NCI-H2171 (cell line): ENCODE measurements at places on chromosomes 3 and 15.

DNA sequence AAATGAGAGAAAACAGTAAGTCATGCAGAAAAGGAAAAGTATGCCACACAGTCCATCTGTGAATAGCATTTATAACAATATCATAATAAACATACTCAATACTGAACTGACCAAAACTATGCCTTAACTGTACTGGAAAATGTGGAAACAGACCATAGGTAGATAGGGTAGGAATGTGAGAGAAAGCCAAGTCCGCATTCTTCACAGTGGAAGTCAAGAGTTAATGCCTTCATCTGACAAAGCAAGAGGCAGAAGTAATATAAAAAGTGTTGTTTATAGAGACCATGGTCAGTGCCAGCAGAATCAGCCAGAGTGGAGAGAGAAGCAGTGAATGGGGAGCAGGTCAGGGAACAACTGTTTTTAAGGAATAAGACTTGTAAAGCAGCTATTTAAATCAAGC is 52.3 kb downstream of the KBTBD12 start:
- no peak for DNase-seq

- DNase-seq, result no peak
Measured at GRCh38 chr3:14764331-14765059, 54.3 kb upstream of the FGD5 start.

- DNase-seq, result no peak
Measured at GRCh38 chr3:73137736-73138403, 76.4 kb downstream of the EBLN2 start.

DNA sequence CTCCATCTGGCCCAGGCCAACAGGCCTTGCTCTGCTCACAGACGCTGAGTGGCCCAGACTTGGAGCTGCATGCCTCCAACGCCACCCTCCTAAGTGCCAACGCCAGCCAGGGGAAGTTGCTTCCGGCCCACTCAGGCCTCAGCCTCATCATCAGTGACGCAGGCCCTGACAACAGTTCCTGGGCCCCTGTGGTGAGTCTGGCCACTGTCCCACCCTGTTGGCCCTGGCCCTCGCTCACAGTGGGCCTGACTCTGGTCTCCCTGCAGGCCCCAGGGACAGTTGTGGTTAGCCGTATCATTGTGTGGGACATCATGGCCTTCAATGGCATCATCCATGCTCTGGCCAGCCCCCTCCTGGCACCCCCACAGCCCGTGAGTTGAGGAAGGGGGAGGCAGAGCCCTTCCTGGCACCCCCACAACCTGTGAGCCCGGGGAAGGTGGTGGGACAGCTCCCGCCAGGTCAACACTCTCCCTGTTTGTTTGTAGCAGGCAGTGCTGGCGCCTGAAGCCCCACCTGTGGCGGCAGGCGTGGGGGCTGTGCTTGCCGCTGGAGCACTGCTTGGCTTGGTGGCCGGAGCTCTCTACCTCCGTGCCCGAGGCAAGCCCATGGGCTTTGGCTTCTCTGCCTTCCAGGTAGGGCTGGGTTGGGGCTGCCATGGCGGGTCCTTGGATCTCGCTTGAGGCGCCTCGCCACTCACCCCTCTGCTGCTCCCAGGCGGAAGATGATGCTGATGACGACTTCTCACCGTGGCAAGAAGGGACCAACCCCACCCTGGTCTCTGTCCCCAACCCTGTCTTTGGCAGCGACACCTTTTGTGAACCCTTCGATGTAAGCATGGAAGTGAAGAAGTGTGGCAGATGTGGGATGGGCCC is 10.0 kb downstream of the NT5DC2 start:
- no peak for DNase-seq

- DNase-seq, result no peak
Measured at GRCh38 chr3:171854649-171855305, 11.6 kb downstream of the TMEM212 start.

- DNase-seq, result no peak
Measured at GRCh38 chr15:88637841-88638625, 783 bp upstream of the ISG20 start.

DNA sequence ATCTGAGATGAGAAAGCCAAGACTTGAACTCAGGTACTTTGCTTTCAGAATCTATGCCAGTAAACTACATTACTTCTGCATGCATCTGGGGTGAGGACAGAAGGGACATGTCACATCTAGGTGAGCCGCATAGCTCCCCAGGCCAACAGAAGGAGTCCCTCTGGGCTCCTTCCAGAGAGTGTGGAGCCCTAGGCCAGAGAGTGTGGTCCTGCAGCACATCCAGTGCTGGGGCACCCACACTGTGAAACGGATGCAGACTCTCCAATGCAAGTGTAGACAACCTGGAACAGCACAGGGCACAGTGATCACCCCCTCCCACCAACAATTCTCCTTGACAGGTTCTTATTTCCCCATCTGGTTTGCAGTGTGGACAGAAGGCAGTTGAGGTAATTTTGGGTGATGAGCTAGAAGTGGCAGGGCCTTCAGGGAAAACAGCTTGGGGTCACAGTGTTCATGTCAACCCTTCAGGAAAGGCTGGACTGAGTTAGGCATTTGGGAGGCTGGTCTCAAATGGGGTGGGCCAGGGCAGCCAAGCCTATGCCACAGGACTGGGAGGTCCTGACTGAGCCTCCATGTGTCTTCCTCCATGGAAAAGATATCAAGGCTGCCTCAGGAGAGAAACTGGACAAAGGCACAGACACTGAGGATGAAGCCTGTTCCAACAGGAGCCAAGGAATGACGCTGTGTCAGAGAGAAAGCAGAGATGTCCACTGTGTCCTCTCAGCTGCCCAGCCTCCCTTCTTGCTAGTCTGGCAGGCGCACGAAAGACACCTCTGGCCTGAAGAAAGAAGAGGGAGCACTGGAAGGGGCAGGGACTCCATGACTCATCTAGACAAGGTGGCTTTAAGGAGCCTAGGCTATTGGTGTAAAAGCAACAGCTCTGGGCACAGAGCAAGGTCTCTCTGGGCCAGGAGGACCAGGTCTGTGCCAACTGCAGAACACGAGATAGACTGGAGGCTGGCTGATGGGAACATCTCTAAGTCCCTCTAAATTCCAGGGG is 1.7 kb downstream of the PLCD1 start:
- no peak for DNase-seq

DNA sequence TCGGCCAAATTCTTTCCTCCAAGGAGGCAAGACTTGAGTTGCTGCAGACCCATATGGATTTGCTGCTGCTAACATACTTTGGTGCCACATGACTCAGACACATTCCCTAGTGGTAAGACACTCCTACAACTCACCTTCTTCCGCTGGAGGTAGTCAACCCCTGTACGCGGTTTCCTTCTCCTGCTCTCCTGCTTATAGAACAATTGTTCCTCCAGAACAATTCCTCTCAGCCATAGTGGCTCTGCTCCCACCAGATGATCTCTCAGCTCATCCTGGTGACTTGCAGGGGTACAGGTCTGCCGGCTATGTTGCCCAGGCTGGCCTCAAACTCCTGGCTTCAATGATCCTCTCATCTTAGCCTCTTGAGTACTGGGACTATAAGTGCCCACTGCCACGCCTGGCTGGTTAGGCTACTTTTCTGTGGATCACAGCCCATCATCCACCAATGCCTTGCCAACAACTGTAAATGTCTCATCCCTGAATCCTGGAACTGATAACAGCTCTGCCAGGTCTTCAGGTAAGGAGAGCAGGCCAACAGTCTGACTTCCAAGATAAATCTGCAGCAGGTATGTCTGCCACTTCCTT is 2.4 kb upstream of the CXCR6 start:
- no peak for DNase-seq

GRCh38 chr15:32763295-32763694 is 45.5 kb downstream of the GREM1 start:
- DNase-seq, result no peak

DNA sequence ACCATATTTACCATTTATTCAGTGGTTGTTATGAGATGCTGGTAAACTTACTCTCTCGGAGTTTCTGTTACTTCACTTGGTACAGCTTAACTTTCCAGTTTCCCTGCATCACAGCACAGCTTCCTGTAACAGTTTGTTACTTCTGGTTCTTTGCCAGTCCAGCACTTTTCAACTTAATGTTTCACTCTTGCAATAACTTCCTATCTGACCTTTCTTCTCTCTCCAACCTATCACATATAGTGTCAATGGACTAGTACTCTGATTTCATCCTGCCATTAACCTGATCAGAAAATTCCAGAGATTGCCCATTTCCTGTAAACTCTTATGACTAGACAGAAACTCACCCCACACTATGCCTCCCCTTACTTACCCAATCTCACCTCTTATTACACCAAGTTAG is 3.9 kb upstream of the ATP11B start:
- DNase-seq, result no peak

DNA sequence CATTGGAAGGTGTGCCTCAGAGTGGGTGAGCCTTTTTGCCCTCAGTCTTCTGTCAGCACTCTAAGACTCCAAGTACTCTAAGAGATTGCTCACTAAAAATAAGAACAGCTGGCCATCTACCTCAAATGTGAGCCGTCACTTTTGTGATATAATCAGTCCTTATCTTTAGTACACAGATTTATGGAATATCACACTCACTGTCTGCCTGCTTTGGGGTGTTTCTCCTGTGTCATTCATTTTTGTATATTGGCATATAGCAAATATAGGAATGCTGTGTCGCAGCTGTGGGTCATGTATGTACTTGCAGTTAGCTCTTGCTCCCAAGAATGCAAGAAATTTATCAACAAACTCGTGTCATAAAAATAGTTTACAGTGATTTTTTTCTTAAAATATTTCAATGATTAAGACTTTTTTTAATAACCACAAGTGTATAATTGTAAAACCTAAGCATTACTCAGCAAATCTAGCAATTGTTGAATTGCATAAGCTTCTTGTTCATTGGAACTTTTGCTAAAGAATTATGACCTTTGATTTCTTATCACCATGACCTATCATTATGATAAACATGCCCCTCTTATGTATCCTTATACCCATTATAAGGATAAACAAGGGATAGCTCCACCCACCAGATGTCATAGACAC is 18.8 kb downstream of the SETD5 start:
- DNase-seq, result no peak

DNA sequence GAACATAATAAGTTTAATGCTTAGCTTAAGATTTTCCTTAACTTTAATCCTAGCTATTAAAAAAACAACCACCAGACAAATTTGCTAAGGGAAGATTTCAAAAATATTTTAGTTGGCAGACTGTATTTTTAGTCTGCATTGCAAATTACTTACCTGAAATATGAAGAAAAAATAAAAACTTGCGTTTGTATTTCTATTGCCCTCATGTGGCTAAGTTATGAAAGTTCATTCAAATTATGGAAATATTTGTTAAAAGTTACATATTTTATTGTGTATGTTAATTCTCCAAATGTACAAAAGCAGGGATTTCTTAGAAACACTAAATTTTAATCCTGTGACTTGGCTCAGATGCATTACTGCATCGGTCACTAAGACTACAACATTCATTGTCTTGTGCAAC is 15.0 kb downstream of the GTF2A2 start:
- DNase-seq, result no peak

DNA sequence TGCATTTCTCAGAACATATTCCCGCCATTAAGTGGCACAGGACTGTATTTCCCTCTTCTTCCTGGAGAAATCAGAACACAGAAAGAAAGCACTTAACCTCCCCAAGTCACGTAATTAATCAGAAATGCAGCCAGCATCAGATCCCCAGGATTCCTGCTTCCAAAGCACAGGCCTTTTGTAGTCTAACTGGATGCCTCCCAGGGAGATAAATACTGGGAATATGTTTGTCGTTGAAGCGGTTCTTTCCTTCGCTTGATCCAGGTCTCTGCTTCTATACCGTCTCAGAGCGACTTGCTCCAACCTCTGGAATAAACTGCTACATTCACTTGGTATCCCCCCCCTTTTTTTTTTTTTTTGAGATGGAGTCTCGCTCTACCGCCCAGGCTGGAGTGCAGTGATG is 198.6 kb downstream of the KBTBD8 start:
- no peak for DNase-seq

- no peak for DNase-seq
Measured at GRCh38 chr3:112610121-112610520, 30.8 kb downstream of the CCDC80 start.
